ENCODE measurements at places on chromosomes 5 and 9.

DNA sequence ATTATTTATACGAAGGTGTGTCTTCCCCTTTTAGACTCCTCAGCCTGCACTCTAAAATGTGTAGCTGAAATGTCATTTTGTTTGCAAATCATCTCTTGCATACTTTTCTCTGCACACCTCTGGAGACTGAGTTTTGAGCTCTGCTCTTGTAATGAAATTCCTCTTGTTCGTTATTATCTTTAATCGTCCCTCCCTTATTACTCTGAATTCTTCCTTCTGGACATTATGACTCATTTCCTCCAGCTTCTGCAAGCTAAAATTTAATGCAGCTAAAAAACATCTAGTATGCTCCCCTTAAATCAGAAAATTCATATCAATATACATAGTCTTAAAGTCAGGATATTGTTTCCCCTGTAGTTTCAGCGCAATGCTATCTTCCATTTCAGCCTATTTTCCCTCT lies 13.5 kb downstream of the ISL1 start:
- DNase-seq = no peak

GRCh38 chr9:121887553-121888437 lies 205.3 kb downstream of the TTLL11 start:
- no peak for DNase-seq

- DNase-seq = no peak
Observed at GRCh38 chr9:37026113-37026930, 7.7 kb downstream of the PAX5 start.

- DNase-seq = no peak
Observed at GRCh38 chr9:135909371-135909770, 2.0 kb upstream of the CAMSAP1 start.

DNA sequence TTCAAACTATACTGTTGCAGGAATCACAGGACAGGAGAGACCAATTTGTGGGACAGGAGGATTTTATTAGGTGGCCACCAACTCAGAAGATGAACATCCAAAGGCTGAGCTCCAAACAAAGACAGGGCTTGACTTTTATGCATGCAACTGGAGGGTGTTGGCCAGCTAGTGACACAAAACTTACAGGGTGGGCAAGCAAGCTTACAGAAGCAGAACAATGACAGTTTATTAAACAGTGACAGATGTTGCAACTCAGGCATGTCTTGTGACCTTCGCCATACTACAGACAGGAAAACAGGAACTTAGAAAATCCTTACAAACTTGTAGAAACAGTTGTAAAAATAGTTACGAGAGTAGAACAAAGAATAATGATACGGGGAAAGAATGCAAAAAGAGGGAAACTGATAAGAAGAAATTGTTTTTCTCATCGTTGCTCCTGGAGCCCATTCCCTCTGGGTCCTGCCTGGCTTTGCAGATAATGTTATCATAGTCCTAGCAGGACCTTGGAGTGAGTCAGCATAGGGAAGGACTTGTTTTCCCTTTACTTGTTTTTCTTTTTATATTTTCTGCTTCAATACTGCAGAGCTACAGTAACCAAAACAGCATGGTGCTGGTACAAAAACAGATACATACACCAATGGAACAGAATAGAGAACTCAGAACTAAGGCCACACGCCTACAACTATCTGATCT lies 2083.0 kb upstream of the ACO1 start:
- DNase-seq = no peak

GRCh38 chr9:130432362-130432761 lies 12.4 kb upstream of the ASS1 start:
- DNase-seq = no peak

GRCh38 chr9:127942216-127943010 lies 4.8 kb upstream of the DPM2 start:
- DNase-seq = no peak

GRCh38 chr9:104748359-104749031 lies 1.0 kb downstream of the NIPSNAP3A start:
- DNase-seq = no peak

DNA sequence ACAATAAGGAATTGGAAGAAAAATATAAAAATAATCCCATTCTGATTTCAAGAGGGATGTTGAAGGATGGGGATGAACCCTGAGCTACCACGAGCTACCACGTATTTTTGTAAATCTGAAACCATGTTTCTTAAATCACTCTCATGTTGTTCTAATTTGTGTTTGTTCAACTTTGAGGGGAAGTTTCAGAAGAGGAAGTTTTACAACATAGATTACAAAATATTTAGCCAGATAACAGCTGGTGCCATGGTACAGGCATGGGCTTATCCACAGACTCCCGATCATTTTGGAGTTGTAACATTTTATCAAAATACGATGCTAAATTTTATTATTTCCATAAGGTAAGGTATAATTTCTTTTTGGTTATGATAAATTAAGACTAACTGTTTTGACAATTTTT lies 15.2 kb downstream of the CCDC125 start:
- no peak for DNase-seq

DNA sequence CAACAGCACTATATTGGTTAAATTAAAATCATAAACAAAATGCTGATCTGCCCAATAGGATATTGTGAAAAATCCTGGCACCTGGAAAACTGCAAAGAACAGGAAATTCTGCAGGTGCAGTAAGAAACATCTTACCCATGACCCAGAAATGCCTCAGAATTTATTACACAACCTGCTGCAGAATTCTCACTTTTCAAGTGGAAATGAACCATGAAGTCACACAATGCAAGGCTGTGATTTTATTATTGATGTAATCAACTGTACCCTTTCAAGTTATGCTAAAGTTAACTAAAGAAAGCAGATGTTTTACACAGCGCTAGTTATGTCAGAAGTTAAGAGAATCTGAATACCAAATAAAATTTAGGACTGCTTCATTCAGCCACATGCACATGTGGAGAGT lies 6.0 kb downstream of the STRBP start:
- DNase-seq = no peak

GRCh38 chr9:134252084-134252830 lies 74.0 kb upstream of the RXRA start:
- no peak for DNase-seq

- DNase-seq = no peak
Observed at GRCh38 chr5:134504629-134505300, 20.7 kb upstream of the JADE2 start.

GRCh38 chr5:102649731-102650130 lies 105.4 kb upstream of the PAM start:
- no peak for DNase-seq

- no peak for DNase-seq
Observed at GRCh38 chr5:1155191-1156032, 43.5 kb upstream of the SLC12A7 start.

DNA sequence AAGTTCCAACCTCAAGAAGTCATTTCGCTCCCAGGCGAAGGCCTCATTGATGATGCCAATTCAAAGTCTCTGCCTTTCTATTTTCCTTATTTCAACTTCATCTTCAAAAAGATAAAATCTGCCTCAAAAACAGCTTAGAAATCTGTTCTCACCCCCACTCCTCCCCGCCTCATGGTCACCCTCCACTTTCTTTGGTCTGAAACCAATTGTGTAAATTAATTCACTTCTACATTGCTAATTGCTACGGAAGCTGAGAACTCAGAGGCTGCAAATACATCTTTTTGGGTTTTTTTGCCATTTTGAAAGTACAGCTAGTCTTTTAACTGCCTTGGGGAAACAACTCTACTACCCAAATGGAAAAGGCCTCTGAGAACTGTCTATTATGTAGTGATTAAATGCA lies 350.0 kb upstream of the SLC24A2 start:
- no peak for DNase-seq

DNA sequence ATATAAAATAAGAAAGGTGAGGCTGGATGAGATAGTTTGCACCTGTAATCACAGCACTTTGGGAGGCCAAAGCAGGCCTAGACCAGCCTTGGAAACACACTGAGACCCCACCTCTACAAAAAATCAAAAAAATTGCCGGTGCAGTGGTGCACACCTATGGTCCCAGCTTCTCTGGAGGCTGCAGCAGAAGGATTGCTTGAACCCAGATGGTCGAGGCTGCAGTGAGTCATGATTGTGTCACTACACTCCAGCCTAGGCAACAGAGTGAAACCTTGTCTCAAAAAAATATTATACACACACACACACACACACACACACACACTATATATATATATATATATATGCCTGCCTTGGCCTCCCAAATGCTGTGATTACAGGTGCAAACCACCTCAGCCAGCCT lies 1.3 kb downstream of the SLC35D2 start:
- no peak for DNase-seq

- DNase-seq = no peak
Observed at GRCh38 chr5:4548341-4548740, 591.8 kb upstream of the ADAMTS16 start.

DNA sequence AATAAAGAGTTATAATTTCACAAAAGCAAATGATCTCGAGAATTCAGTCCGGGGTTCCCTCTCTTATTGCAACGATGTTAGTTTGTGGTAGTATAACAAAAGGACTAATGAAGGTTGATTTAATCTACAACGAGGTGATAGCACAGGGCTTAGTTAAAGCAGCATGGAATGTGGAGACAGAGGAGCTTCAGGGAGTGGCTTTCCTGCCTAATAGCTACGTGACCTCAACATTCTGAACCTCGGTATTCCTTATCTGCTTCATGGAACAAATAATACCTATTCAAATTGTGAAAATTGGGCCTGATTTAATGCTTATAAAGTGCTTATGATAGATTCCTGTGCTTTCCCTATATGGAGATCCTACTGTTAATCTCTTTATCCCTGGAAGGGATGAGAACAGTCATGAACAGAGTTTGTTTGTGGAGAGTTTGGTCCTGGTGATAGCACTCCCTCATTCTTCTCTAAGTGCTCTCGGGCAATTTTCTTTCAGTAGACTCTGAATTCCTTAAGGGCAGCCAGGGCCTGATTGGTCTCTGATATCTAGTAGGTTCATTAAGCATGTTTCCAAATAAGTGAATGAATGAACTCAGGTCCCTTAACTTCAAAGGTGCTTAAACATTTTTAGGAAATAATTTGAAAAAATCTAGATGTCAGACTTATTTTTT lies 104.1 kb upstream of the TUT7 start:
- DNase-seq = no peak

- no peak for DNase-seq
Observed at GRCh38 chr9:108579757-108580439, 275.9 kb downstream of the ACTL7B start.

- DNase-seq = no peak
Observed at GRCh38 chr9:73023025-73023541, 70.2 kb upstream of the ALDH1A1 start.

- DNase-seq = no peak
Observed at GRCh38 chr5:60961685-60962084, 16.7 kb downstream of the NDUFAF2 start.

GRCh38 chr5:153865016-153865415 lies 173.7 kb downstream of the FAM114A2 start:
- no peak for DNase-seq

- DNase-seq = no peak
Observed at GRCh38 chr5:74233091-74233490, 407.4 kb downstream of the ENC1 start.

GRCh38 chr5:127519527-127519926 lies 2.1 kb downstream of the PRRC1 start:
- no peak for DNase-seq

DNA sequence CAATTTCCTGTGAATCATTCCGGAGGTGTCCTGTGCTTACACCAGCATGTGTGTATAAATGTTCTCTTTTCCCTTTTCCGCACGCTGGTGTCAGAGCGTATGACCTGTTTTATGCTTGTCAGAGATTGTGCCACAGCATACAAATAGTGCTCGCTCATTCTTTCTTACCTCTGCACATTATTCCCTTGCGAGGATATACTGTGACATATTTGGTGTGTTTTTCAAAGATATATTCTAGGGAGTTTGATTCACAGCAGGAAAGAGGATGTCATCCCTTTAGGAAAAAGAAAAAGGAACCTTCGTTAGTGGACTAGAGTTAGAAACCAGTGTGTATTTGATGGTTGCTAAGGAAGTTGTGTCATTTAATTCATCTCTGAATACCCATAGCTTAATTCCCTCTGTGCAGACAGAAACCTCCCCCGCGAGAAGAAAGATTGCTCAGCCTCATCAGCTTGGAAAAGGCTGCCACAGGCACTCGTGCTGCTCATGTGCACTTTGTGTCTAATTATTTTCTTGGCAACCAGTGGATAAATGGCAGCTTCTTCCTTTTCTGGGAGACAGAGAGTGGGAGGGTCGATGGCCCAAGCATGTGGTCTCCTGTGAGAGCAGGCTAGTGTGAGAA lies 14.7 kb upstream of the CCIN start:
- no peak for DNase-seq

DNA sequence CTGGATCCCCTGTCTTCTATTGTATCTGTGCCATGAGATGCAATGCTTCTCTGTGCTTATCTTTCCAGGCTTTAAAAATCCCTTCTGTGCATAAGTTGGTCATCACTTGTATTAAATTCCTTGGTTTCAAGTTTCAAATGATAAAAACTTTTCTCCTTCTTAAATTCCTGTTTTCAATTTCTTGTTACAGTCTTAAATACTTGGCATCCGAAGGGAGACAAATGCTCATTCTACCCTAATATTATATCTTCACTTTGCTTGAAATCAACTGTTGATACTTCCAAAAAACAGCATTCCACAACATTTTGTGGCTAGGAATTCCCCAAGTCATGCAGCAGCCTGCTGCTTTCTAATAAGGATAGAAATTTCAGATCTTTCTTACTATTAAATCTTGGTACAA lies 413.2 kb upstream of the ACTBL2 start:
- DNase-seq = no peak

DNA sequence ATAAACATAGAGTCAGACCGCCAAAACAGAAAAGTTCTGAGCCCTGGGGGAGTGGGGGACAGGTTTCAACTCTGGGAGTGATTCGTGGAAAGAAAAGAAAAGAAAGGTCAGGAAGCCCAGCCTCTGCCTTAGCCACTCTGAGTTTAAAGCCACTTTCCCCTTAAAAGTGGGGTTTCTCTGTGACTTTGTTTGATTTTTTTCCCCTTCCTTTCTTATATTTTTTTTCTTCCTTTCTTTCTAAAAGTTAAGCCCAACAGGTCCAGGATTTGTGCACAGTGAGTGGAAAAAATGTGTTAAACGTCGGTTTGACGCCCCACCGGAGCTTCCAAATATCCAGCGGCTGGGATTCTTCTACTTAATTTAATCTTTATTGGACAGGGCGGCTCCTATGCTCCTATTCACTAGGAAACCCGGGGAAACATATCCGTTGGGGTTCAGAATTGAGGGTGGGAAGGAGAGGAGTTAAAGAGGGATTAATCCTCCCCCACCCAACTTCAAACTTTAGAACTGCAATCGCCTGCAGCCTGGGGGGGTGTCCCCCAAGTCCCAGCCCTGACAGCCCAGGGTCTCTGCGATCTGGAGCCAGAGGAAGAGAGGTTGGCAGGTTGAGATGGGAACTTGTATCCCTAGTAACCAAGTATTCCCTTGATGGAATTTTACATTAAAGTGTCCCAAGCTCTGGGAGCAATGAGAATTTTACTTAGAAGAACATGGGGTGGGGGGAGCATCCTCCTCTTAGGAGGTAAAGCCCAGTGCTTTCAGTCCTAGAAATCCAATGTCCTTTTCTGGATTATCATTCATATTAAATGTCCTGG lies 6.3 kb downstream of the NR2F1-AS1 start:
- no peak for DNase-seq

GRCh38 chr5:142726188-142726731 lies 40.4 kb upstream of the FGF1 start:
- no peak for DNase-seq

All from activated naive CD4-positive, alpha-beta T cell (primary cell).